ENCODE measurements at places on chromosomes 1 and 21. TPM values are rescaled to one million over a fixed set of nuclear protein-coding genes. Genes with fewer than 3 reads are reported as not detected.

The PCSK9 gene
- 4.4 TPM for polyA plus RNA-seq

The DNAJC28 gene
- polyA plus RNA-seq = 1.7 TPM

The PTGFR gene
- polyA plus RNA-seq = 0.60 TPM

The HJV gene
- not detected for polyA plus RNA-seq

The CLDN14 gene
- not detected for polyA plus RNA-seq

The DMRTA2 gene
- 1.6 TPM for polyA plus RNA-seq

The OR2T33 gene
- polyA plus RNA-seq = not detected

The ZNF683 gene
- polyA plus RNA-seq = 0.25 TPM

The SLC6A9 gene
- polyA plus RNA-seq = 1.1 TPM

The PDZK1 gene
- polyA plus RNA-seq = 0.62 TPM

- DNase-seq = no peak
Observed at GRCh38 chr1:114104949-114105348, 48.7 kb downstream of the SYT6 start.

GRCh38 chr1:112520166-112520565, 11.4 kb downstream of the WNT2B start:
- no peak for DNase-seq

GRCh38 chr1:38026592-38027200, 14.2 kb downstream of the UTP11 start:
- peak; percentile 55 for DNase-seq

DNA sequence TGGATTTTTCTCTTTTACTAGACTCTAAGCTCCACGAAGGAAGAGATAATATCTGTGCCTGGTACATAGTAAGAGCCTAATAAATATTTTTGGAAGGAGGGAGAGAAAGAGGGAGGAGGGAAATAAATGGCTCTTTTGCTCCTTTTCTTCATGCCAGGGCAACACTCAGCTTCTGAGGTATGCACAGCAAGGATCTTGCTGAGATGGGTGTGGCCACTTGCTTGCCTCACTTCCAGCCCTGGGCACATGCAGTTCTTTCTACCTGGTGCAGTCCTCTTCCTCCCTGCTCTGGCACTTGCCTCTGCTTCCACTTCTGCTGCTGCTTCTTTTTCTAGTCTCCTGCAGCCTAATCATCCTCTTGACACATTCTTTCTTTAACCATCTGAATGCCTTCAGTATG, 148.1 kb downstream of the FGGY start:
- DNase-seq = peak; percentile 49

- peak; percentile 50 for DNase-seq
Observed at GRCh38 chr1:93701629-93702028, 20.0 kb upstream of the BCAR3 start.

DNA sequence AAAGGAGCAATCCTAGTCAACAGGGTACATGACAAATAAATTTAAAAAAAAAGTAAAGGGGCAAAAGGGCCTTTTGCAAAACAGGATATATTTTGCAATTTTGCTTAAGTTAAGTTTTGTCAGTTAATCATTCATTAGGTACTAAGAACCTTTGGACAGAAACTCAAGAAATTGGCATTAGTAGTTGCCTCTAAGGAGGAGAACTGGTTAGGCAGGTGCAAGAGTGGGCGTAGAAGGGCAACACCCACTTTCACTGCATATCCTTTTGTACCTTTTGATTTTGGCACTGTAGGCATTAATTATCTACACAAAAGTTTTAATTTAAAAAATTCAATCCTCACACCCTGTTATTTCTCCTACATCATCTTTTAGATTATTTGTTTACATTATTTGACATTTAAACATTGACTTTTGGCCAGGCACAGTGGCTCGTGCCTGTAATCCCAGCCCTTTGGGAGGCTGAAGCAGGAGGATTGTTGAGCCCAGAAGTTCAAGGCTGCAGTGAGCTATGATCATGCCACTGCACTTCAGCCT, 4.3 kb downstream of the DDAH1 start:
- DNase-seq = peak; percentile 74

DNA sequence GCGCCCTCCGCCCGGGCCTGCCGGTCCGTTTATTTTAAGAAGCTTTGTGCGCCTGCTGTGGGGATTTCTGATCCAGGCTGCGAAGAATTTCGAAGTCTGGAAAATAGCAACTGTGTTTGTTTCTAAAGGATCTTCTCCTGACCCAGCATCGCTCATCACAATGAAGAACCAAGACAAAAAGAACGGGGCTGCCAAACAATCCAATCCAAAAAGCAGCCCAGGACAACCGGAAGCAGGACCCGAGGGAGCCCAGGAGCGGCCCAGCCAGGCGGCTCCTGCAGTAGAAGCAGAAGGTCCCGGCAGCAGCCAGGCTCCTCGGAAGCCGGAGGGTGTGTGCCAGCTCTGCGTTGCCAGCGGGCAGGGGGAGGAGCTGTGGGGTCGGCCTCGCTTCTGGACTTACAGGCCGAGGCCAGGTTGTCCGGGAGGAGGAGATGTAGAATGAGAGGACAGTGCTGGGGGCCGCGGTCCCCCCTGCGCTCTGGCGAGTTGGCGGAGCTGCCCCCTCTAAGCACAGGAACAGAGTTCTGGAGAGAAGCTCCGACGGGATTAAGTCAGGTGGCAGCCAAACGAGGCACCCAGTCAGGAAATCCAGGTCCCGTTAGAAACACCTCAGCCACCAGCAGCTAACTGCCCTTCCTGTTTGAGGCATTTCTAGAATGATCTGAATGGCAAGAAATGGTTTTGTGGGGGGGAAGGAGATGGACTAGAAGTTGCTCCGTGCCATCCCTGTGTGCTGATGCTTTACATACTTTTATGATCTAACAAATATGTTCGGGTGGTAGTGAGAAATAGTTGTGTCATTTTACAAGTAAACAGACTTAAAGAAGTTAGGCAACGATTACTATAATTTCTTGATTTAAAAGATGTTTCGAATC, 948 bp downstream of the TXLNA start:
- DNase-seq = peak; percentile 54

- DNase-seq = no peak
Observed at GRCh38 chr1:231751415-231751814, 124.8 kb downstream of the DISC1 start.

DNA sequence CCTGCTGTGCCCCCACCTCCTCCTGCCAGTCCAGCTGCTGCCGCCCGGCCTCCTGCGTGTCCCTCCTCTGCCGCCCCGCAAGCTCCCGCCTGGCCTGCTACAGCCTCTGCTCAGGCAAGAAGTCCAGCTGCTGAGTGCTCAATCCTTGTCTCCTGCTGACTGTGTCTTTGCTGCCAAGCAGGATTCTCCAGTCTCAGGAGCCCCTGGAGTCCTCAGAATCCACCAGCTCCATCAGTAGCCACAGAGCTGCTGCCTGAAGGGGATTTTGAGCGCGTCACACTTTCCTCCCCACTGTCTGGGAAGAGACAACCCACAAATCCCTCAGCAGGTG, 973 bp downstream of the KRTAP10-11 start:
- DNase-seq = peak; percentile 10

- no peak for DNase-seq
Observed at GRCh38 chr1:244197851-244198375, 146.8 kb downstream of the ZBTB18 start.

DNA sequence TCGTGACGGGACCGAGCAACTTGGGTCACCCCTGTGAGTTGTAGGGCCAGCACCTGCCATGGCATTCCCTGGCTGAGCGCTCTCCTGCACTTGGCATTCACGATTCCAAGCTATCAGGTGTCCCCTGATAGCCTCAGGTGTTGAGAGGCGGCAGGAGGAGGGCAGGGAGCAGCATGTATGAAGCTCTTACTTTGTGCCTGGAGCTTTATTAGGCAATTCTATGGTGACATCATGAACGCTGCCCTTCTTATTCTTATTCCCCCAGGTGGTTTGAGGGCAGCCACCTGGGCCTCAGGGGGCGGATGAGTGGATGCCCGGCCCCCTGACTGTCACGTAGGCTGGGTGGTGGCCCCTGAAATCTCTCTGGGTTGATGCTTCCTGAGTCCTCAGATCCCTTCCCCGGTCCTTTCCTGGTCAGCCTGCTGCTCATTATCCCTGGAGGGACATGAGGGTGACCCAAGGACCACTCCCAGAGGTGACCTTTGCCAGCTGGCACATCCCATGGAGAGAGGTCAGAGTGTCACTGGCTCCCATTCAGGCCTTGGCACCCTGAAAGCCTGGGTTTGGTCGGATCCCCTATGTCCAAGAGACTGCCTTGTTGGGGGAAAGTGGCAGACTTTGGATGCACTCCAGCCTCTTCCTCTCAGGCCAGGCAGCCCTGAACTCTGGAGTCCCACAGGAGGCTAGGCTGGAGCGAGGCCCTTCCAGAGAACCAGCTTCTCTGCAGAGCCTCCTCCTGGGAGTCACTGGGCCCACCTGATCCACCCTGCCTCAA, 51.9 kb downstream of the SPSB1 start:
- DNase-seq = no peak

GRCh38 chr1:170669586-170670530, 5.9 kb downstream of the PRRX1 start:
- no peak for DNase-seq

GRCh38 chr1:203524152-203524551, 30.2 kb downstream of the OPTC start:
- DNase-seq = no peak

DNA sequence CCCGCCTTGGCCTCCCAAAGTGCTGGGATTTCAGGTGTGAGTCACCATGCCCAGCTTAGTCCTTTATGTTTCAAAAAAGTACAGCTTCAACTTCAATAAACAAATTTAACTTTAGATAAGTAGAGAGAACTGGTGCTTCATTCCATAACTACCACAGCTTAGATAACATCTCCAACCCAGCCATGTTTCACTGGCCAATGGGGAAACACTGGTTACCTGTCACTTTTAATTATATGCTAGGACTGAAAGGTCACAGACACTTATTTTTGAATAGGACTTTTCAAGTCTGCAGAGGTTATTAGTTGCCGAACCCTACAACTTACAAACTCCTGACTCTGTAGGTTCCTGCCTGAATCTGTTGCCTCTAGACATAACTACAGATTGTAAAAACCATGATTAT, 56.5 kb upstream of the ST6GALNAC3 start:
- no peak for DNase-seq

GRCh38 chr1:175757381-175758015, 14.1 kb upstream of the TNR start:
- DNase-seq = peak; percentile 29

- no peak for DNase-seq
Observed at GRCh38 chr1:247112479-247112781, 8.3 kb upstream of the ZNF669 start.

DNA sequence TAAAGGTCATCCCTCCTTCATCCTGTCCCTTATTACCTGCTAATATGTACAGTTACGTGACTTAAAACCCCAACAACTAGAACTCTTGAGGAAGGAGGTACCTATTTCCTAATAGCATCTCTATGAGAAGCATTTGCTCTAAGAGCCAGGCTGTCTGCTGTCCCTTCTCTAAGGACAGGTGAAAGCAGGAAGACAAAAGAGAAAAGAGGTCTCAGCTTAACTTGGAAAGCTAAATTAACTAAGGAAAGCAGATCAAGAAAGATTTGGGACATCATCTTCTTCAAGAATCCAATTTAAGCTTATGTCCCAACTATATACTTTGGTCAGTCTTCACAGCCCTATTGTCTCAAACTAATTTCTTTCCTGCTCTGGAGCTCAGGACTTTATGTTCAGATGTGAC, 2.9 kb downstream of the EGLN1 start:
- no peak for DNase-seq

- no peak for DNase-seq
Observed at GRCh38 chr21:41712730-41713129, 54.1 kb downstream of the RIPK4 start.

DNA sequence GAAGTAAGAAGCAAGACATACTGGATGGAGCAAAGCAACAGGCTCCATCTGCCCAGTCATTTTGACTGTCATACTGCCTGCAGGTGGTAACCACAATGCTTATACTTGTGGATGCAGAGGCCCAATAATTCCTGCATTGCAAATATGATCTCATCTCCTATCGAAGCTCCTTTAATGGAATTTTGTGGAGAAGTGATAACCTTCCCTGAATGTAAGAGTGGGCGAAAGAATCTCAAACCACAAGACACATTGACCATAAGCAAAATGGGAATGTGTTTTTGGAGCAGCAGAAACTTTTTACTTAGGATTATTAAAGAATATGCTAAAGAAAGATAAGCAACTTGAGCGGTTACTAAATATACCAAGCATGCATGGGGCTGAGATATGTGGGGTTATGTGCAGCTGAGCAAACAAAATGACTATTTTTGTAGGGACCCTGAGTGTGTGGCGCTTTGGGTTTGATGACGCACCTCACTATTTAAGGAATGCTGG, 77.4 kb upstream of the BACH1 start:
- DNase-seq = no peak

- DNase-seq = no peak
Observed at GRCh38 chr1:103024051-103024450, 84.3 kb downstream of the COL11A1 start.

GRCh38 chr1:235919833-235920441, 53.2 kb upstream of the LYST start:
- DNase-seq = no peak

GRCh38 chr1:107467811-107468210, 327.0 kb downstream of the NTNG1 start:
- DNase-seq = no peak

GRCh38 chr1:173148971-173149370, 58.2 kb downstream of the TNFSF4 start:
- DNase-seq = no peak

DNA sequence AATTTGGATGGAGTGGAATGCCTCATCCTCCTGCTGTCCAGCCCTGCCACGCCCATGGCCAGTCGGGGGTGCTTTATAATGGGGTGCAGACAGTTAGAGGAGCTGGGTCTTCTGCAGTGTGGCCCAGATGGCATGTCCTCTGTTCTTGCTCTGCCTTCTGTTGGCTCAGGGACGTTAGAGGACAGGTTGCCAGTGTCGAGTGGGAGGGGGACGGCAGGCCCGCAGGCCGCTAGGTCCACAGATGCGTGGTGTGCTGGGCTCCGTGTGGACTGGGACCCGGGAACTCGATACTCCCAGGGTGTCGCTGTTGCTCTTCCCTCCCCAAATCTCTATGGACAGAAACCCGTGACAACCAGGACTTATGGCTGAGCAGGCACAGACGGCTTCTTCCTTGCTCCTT, 33.3 kb downstream of the SIM2 start:
- DNase-seq = no peak

- DNase-seq = no peak
Observed at GRCh38 chr1:36922593-36923426, 111.5 kb downstream of the GRIK3 start.

DNA sequence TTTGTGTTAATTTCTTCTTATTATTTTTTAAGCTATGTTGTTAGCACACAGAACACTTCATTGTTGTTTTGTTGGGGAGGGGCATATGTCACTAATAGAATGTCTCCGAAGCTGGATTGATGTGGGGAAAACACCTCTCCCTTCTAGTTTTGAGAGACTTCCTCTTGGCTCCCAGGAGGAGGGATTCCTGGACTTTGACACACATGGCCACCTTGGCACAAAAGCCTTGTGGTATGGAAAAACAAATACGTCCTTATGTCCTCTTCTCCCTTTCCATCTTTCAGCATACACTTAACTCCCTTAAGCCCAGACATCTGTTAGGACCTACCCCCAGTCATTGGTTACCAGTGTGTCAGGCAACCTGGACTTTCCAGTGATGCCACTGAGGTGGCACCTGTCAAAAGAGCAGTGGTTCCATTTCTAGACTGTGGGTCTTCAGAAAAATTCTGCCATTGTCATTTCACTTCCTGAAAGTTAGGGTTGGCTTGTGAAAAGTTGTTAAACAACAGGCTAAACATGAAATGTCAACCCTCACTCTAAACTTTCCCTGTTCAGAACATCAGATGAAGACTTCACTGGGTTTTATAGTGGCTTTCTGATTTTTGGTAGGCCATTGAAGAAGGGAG, 12.5 kb upstream of the ABCB10 start:
- DNase-seq = no peak

- no peak for DNase-seq
Observed at GRCh38 chr21:45059121-45059520, 15.3 kb upstream of the ADARB1 start.

GRCh38 chr1:243819438-243819839, 30.6 kb downstream of the AKT3 start:
- no peak for DNase-seq
